SW 1271 (cell line): ENCODE measurements at places on chromosomes 2 and 18.

GRCh38 chr2:16126517-16127275 lies 186.3 kb downstream of the MYCN start:
- DNase-seq, result no peak

- no peak for DNase-seq
Observed at GRCh38 chr2:144083211-144083610, 436.7 kb downstream of the ZEB2 start.

- DNase-seq, result no peak
Observed at GRCh38 chr2:105754011-105754410, 9.3 kb downstream of the NCK2 start.

GRCh38 chr18:24656551-24657443 lies 196.4 kb downstream of the HRH4 start:
- no peak for DNase-seq

- no peak for DNase-seq
Observed at GRCh38 chr2:196256585-196256984, 85.2 kb upstream of the STK17B start.

DNA sequence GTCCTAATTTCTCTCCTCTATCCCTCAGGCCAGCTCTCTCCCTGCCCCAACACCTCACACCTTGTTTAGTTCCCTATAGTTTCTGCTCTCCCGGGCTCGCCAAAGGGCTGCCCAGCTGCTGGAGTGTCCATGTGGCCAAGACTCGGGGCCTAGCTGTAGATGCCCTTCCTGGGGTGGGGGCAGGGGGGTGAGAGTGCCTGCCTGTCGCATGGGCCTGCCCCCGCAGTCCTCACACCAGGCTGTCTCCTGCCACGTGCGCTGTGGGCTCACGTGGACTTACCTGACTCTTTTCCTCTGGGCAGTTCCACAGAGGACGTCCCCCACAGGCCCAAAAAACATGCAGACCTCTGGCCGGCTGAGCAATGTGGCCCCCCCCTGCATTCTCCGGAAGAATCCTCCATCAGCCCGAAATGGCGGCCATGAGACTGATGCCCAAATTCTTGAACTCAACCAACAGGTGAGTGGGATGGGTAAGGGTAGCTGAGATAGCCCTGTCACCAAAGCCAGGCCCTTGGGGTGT lies 7.4 kb upstream of the TMEM214 start:
- DNase-seq, result no peak

DNA sequence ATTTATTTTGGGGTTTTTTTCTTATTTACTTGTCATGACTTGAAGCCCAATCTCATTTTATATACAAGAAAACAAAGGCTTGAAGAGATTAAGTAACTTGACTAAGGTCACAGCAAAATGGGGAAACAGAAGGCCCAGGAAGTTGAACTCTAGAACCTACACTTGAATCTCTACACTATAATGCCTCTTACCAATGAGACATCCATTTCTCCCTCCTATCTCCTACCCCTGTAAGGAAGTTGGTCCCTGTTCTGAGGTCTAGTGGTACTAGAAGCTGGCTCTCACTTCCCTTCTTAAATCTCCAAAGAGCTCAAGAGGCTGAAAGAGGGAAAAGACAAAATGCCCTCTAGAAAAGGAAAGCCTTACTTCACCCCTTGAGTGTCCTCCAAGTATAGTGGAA lies 25.5 kb upstream of the IHH start:
- no peak for DNase-seq

DNA sequence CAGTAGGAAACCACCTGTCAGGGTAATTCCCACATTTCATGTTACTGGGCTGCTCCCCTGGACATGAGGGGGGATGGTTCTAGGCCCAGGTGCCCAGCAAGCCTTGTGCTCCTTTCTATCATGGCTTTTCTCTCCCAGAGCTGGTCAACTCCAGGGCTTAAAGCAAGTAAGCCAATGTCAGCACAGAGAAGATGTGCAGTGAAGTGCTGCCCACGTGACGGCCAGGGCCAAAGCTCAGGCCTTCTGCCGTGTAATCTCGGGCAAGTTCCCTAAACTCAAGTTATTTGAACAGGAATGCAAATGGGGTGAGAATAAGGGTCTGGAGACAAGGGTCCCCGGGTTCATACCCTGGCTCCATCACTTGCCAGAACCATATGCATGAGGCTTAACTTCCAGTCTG lies 16.5 kb downstream of the SFXN5 start:
- no peak for DNase-seq
